Hematopoietic multipotent progenitor cell treated with erythropoietin and hydrocortisone succinate and interleukin-3 and kit ligand, for 15 days (in vitro differentiated cells): ENCODE measurements at places on chromosomes 2 and 18.

GRCh38 chr2:192551760-192552159 is 357.0 kb upstream of the TMEFF2 start:
- no peak for DNase-seq

DNA sequence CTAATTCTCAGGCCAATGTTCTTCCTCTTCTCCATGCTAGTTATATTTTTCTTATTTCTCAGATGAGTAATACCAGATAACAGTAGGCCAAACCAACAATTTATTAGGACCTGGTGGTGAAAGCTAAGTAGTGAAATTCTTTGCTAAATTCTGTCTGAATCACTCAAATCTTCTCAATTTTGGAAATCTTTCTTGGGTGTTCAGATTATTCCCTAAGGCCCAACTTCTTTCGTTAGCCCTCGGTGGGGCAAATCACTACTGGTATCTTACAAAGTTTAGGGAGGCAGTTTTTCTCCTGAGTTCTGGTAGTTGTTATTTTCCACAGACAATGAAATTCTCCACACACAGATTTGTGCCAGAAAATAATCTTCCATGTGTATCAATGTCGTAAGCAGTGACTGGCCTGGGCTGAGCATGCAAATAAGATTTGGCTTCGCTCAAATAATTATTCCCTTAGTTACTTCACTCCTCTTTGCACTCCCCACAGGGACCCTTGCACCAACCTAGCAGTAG is 443.5 kb upstream of the SLC14A2 start:
- DNase-seq, result no peak

GRCh38 chr2:236363711-236364277 is 99.6 kb upstream of the ASB18 start:
- no peak for DNase-seq

GRCh38 chr18:11071300-11071699 is 78.1 kb downstream of the PIEZO2 start:
- no peak for DNase-seq

GRCh38 chr2:57869758-57870344 is 176.8 kb upstream of the VRK2 start:
- no peak for DNase-seq

- no peak for DNase-seq
Measured at GRCh38 chr2:101149241-101150192, 1.7 kb downstream of the TBC1D8 start.

GRCh38 chr2:105188343-105188742 is 53.2 kb upstream of the GPR45 start:
- DNase-seq, result no peak

DNA sequence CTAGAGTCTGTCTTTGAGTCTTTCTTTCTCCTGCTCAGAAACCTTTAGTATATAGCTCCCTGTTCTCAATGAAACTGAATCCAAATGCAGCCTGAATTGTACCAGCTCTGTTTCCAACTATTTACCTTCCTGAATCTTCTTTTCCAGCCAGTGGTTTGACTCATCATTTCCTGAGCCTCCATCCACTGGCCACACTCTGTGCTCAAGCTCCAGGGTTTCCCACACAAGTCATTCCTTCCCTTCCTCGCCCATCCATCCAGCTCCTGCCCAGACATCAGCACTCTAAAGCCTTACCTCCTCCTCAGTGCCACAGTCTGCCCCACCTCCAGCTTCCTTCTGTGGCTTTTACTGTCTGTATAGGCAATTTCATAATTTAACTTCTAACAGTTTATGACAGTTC is 233.6 kb upstream of the RASGRP3 start:
- no peak for DNase-seq

DNA sequence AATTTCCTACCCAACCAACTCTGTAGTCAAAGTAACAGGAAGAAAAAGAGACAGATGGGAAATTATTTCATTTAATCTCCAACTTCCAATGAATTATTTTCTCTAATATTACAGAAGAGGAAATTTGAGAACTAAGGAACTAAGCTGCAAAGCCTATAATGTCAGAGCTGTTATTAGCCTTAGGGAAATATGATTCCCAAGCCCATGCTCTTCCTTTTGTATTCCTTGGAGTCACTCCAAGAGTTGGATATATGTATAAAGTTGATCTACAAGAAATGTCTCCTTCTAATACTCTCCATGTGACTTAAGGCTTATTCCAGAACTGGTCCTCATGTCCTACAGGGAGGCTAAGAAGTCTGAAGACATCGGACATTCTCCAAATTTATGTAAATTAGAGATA is 31.6 kb upstream of the VWC2L start:
- DNase-seq, result no peak

GRCh38 chr18:49055754-49056172 is 105.0 kb upstream of the SMAD7 start:
- no peak for DNase-seq

- no peak for DNase-seq
Measured at GRCh38 chr2:215685238-215685990, 249.5 kb upstream of the FN1 start.

DNA sequence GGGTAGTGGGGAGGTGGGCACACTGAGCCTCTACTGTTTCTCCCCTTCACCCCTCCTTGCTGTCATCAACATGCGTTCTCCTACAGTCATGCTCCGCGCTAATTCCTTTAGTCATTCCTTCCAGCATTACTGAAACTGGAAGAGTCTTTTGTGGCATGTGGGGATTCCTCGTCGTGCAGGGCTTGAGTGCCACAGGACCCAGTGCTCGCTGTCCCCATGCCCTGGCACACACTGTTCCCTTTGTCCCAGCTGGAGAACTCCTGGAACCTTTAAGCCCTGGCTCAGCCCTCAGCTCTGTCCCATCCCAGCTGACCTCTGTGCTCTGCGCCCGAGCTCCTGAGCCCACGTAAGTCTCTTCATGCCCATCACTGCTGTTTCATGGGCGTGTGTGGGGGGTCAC is 42.1 kb downstream of the ODC1 start:
- DNase-seq, result no peak

DNA sequence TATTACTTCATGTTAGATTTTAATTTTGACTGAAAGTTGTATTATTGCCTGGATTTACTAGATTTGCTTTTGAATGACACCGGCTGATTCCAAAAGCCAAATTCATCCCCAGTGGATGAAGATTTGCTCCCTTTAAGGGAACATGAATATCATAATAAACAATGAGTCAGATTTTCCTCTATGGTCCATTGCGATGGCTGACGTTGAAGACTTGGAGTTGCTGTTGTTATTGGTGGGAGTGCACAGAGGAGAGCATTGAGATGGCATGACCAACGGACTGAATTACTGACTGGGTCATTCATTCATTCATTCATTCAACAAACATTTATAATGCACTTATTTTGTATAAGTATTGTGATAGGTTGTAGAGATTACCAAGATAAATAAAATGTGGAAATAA is 33.4 kb upstream of the LYPD1 start:
- no peak for DNase-seq

GRCh38 chr18:45619062-45619825 is 4.0 kb downstream of the SLC14A2 start:
- DNase-seq, result no peak

DNA sequence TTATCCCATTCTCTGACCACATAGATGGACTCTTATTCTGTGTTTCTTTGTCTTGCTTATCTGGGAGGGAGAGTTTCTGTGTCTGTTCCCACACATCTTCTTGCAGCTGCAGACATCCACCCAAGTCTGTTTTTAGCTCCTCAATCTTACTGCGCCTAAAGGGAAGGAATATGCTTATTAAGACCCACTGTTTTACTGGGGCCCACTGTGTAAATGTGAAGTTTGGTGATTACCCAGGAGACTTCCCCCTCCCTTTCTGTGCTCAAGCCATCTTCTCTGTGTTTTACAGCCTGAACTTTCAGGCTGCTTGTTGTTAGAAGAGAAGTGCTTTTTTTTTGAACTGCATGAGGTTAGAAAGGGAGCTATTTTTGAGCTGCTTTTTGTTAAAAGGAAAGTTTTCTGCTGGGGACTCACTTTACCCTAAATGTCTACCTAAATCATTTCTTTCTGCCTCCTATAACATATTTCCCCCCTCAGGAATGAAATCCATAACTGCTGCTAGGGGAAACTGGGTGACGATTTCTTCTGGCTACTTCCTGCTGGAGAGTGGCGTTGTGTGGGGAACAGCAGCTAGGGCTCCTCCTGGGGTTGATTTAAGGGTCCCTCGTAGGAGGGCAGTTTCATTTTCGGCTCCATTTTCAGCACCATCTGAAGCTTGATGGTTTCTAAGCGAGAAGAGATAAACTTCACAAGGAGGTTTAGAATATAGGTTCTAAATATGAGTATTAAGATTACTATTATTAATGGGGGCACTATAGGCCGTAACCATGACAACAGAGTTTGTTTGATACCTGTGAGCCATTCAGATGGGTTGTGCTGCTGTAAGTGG is 39.5 kb upstream of the GMCL1 start:
- DNase-seq, result no peak

GRCh38 chr2:220215785-220216184 is 588.4 kb downstream of the SLC4A3 start:
- DNase-seq, result no peak

- no peak for DNase-seq
Measured at GRCh38 chr2:18483896-18484295, 76.6 kb downstream of the RDH14 start.

GRCh38 chr2:218149848-218150440 is 16.8 kb downstream of the CXCR1 start:
- no peak for DNase-seq

- no peak for DNase-seq
Measured at GRCh38 chr2:128789221-128789620, 470.6 kb upstream of the HS6ST1 start.

DNA sequence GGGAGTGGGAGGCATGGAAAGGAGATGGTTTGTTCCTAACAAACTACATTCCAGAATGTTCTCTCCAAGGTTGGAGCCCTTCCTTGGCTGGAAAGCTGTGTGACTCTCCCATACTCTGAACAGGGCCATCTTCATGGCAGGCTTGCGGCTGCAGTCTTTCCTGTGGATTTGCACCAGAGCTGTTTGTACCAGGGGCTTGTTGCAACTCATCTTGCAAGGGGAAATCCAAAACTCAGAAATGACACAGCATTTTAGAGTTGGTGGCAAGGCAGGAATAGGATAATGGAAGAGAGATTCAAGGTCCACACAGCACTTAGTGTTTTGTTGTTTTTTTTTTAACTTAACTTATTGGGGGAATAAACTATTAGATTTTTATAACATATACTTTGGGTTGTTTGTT is 73.7 kb upstream of the ZNF516 start:
- no peak for DNase-seq

DNA sequence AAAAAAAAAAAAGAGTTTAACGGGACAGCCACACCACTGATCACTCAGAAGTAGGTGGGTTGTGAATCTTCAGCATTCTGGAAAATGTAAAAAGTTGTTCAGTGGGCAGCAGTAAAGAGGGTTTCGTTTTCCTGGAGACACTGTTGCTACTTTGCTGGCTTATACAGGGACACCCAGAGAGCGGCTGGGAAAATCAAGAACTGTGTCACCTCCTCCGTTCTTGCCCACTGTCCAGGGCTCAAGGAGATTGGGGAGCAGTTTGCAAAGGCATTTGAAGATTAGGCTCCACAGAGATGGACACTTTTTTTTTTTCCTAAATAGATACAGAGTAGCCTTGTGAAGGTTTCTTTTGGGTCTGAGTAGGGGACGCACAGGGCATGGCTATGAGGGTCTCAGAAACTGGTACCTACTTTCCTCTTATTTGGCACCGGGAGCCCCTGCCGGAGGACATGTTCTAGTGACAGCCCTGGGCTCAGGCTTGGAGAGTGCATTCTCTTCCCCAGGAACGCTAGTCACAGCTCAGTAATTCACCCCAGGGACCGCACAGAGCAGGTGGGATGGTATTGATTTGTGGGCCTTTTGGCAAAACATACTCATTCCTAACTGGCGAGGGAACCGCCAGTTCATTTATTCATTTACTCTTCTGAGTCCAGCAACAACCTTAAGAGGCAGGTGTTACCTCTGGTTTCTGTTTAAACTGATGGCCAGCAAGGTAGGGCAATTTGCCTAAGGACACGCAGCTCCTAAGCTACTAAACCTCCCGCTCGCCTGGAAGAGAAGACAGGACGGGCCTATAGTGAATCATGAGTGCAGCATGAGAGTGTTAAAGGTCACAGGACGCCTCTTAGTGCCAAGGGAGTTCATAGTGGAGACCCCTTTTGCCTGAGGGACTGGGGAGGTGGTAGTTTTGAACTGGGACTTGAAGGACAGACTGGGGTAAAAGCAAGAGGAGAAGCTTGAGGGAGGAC is 53.1 kb downstream of the HPCAL1 start:
- DNase-seq, result no peak

DNA sequence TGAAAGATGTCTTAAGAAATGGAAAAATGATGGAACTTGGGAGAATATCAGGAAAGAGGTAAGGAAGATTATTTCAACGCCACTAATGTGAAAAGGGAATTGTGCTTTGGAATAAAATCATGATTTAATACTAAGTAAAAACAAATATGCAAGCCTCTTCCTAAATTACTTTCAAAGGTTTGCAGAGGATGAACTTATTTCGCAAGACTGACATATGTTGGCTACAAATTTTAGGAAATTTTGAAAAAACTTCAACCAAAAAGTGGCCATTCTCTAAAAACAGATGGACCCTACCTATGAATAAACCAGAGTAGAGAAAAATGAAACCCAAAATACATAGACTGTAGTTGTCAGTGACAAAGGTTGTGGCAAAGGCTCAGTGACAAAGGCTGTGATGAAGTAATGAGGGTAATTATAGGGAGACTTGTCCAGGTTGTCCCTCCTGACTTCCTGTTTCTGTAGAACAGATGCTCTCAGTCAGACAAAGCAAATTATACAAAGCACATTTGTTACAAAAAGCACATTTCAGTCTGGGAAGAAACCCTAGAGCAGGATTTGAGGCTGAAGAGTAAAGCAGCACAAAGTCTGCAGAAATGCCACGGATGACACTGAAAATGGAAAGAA is 39.5 kb downstream of the SFT2D3 start:
- no peak for DNase-seq

GRCh38 chr2:231429152-231429551 is 33.6 kb downstream of the B3GNT7 start:
- DNase-seq, result no peak

DNA sequence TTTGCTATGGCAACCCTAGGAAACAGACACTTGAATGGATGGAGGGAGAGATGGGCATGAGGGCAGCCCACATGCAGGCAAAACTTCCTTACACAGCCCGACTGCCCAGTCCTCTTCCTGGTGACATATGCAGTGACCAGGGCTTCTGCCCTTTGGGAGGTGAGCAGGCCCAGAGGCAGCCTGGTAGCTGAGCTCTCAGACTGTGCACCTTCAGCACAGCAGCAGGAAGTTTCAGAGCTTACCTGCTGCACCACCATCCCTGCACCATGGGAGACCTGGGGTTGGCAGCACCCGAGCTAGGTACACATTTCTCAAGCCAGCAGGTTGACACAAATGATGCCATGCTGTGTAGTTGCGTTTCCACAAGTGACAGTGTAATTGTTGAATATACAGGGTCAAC is 97.6 kb upstream of the LMAN1 start:
- no peak for DNase-seq

- no peak for DNase-seq
Measured at GRCh38 chr2:18339326-18339725, 221.1 kb downstream of the RDH14 start.

- DNase-seq, result no peak
Measured at GRCh38 chr2:26911911-26912861, 58.3 kb upstream of the MAPRE3 start.

GRCh38 chr2:119491776-119492525 is 32.3 kb downstream of the SCTR start:
- DNase-seq, result no peak
